Stimulated activated CD4-positive, alpha-beta T cell treated with anti-CD3 and anti-CD28 coated beads, Interleukin-1b, Interleukin-23, amount 100 ng/mL, for 24 hours (primary cell): ENCODE measurements at places on chromosomes 7 and 10.

- no peak for DNase-seq
Observed at GRCh38 chr10:35185260-35186034, 58.8 kb downstream of the CREM start.

DNA sequence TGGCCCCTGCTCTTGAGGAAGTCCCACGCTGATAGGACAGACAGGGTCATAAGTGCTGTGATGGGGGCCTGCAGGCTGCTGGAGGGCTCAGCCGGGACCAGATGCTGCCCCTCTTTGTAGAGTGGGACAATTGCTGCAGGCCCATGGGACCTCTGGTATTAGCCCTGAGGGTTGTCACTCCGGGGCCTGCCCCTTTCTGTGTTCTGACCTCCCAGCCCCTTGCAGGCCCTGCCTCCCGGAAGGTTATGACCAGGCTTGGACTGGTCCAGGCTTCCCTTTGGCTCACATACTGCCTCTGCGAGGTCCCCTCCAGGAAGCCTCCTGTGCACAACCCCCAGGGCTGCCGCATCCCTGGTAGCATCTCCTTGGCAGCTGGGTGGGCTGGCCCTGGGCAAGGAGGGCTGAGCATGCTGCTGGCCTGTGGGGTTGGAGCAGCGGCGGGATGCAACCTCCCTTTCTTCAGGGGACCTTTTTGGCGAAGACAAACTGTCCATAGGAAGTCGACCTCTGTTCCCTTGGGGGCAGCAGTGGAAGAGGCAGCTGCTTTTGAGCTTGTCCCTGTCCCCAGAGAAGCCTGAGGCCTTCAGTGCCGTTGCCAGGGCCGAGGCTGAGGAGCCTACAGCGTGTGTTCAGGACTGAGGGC lies 8.8 kb downstream of the LIMK1 start:
- no peak for DNase-seq

DNA sequence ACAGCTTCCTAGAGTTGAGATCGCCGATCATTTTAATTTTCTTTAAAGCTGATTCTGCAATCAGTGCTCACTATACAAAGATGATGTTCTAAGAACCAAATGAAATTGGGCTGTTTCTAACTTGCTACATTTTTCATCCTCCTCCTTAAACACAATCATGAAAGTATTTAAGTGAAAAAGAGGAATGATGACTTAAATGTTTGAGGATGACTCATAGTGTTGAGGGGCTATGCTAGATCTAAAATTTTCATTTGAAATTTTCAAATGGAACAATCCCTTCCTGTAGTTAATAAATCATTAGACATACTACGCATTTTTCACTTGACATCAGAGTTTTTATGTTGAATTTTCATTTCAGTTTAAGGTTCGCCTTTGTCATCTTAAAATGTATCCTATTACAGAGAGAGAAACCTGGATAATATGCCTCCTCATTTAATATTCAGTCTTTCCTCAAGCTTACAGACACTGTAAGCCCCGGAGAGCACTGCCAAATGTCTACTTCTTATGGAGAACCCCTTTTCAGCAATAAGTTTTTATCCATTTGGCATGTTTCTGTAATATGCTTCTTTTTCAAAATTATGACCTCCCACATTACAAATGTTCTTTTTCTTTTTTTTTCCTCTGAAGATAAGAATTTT lies 499.6 kb downstream of the MAGI2 start:
- DNase-seq = no peak

GRCh38 chr10:46526682-46527038 lies 29.8 kb downstream of the GPRIN2 start:
- DNase-seq = no peak

- DNase-seq = no peak
Observed at GRCh38 chr10:28906011-28906411, 228.7 kb downstream of the BAMBI start.
